ENCODE measurements at places on chromosomes 4 and X. TPM values are rescaled to one million over a fixed set of nuclear protein-coding genes. Genes with fewer than 3 reads are reported as not detected.

DNA sequence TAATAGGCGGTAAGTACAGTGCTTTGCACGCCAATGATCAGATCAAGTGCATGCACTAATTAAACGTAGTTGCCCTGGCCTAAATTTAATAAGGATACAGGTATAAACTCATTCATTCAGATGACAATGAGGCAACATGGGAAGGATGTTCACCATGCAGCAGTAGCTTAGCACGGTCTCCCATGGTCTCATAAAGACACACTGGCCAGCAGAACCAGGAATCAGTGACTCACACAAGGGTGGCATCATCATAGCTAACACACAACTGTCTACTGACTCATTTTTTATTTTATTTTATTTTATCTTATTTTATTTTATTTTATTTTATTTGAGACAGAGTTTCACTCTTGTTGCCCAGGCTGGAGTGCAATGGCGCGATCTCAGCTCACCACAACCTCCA is 42.7 kb downstream of the TMEM156 start:
- peak; percentile 53 for DNase-seq
- no peak overlapping the region for H3K4me3 ChIP-seq
- no peaks in the 10 kb centered on the region for H3K4me1 ChIP-seq

- no peak overlapping the region for H3K4me3 ChIP-seq
- DNase-seq = no peak
- no peak overlapping the region for H3K27ac ChIP-seq
These were observed 14.9 kb downstream of the RASL11B start for GRCh38 chr4:52877036-52877435.

DNA sequence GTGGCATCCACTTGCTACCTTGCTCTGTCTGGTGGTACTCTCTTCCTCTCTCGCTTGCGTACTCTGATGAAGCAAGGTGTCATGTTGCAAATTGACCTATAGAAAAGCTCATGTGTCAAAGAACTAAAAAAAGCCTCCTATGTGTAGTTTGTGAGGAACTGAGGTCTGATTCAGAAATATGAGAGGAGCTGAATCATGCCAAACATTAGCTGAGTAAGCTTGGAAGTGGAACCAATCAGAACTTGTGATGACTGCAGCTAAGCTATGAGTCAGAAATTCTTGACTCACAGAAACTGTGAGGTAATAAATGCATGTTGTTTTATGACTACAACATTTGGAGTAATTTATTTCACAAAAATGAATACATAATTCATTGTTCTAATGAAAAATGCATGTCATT is 2138.8 kb downstream of the PCDH7 start:
- H3K27ac ChIP-seq = peak overlapping the region; percentile 77
- no peaks in the 10 kb centered on the region for H3K27me3 ChIP-seq
- no peaks in the 10 kb centered on the region for H3K36me3 ChIP-seq
- DNase-seq = peak; percentile 69
- H3K4me3 ChIP-seq = no peak overlapping the region

DNA sequence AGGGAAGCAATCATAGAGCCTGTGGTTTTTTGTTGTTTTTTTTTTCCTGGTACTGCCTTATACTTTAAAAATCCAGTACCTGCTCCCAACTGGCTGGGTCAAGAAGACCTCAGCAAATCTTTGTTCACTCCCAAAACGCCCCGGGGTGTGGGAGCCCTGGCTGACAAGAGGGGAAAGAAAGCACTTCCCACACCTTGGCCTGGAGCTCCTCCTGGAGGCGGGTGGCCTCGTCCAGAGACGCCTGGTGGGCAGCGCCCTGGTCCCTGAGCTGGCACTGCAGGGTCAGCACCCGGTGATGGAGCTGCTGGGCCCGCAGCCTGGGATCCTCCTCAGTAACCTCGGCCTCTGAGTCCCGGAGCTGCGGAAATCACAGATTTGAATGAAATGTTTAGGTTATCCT is 38.2 kb downstream of the C4orf50 start:
- H3K27ac ChIP-seq = no peak overlapping the region
- H3K4me3 ChIP-seq = no peak overlapping the region
- no peaks in the 10 kb centered on the region for H3K27me3 ChIP-seq
- H3K4me1 ChIP-seq = no peaks in the 10 kb centered on the region
- no peaks in the 10 kb centered on the region for H3K36me3 ChIP-seq
- DNase-seq = peak; percentile 33

DNA sequence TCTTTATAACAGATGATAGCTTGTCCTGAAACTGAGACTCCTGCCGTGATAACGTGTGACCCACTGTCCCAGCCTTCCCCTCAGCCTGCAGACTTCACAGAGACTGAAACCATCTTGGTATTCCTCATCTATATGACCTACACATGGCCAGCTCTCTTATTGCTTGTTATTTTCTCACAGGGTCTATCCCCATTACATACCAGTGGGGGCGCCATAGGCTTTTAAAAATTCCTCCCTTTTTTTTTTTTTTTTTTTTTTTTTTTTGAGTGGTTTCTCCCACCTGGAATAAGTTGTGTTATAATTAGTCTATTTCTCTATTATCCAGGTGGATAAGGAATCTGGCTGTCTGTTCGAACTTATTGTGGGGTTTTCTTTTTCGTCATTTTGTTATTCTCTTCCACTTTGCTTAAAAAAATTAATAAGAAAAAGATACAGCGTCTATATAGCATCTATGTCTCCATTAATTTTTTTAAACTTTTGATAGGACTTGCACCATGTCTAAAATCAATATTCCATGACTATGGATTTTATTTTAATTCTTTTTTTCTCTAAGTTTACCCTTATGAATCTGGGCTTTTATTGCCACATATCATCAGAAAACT is 47.2 kb downstream of the GYG2 start:
- H3K27me3 ChIP-seq = peaks cover 31% of the 10 kb centered on the region
- DNase-seq = peak; percentile 43
- H3K4me3 ChIP-seq = no peak overlapping the region

DNA sequence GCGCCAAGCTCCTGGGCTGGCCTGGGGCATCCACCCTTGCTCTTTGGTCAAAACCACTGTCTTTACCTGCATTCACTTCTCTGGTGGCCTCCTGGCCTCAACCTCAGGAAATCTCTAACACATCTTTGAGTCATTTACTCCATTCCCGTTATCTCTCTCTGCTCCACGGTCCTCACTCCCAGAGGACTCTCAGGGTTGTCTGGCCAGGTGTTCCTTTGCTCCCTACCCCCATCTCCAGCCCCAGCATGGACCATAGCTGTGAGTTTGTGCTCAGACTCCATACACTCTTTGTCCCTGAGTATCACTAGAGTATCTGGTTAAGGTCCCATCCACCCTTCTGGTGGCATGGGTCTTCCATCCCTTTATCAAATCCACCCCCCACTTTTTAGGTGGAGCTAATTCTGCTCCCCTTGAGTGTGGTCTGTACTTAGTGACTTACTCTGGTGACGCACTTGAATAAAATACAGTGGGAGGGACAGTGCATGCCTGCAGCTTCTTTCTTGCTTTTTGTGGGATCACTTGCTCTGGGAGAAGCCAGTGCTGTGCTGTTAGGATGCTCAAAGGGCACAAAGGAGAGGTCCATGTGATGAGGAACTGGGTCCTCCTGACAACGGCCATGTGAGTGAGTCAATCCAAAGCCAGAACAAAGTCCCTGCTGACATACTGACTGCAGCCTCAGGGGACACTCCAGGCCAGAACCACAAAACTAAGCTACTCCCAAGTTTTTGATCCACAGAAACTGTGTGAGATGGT is 44.3 kb downstream of the IGFBP7 start:
- peaks cover 6% of the 10 kb centered on the region for H3K36me3 ChIP-seq
- H3K4me1 ChIP-seq = peaks cover 23% of the 10 kb centered on the region
- H3K27ac ChIP-seq = peak overlapping the region; percentile 21
- H3K27me3 ChIP-seq = no peaks in the 10 kb centered on the region
- no peak for DNase-seq

GRCh38 chr4:106816496-106816895 is 219.6 kb downstream of the DKK2 start:
- DNase-seq = no peak
- H3K4me1 ChIP-seq = no peaks in the 10 kb centered on the region
- no peak overlapping the region for H3K4me3 ChIP-seq
- H3K27ac ChIP-seq = no peak overlapping the region

UGT2B15 gene
- total RNA-seq = not detected

RHOXF2 gene
- total RNA-seq = not detected

Measured in MCF 10A (cell line).